ENCODE measurements at places on chromosomes 1 and 21. TPM values are rescaled to one million over a fixed set of nuclear protein-coding genes. Genes with fewer than 3 reads are reported as not detected.

DNA sequence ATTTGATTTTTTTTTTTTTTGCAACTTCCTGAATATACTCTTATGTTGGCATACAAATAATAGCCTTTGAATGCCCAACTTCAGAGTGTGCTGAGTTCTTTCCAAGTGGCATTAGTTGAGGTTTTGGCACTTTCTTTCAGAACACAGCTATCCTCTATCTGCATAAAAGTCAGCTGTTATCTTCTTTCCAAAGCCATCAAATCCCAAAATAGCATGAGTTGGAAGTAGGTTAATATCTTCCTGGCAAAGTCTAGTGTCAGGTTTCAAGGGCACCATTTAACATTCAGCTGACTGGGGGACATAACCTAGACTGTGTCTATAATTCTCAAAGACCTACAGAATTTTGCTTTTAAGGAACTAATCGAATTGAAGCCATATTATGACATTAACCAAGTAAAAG is 223.9 kb downstream of the PLPP3 start:
- peak overlapping the region; percentile 16 for H3K4me3 ChIP-seq
- no peaks in the 10 kb centered on the region for H3K36me3 ChIP-seq
- no peaks in the 10 kb centered on the region for H3K27me3 ChIP-seq
- H3K27ac ChIP-seq, result peak overlapping the region; percentile 94

DNA sequence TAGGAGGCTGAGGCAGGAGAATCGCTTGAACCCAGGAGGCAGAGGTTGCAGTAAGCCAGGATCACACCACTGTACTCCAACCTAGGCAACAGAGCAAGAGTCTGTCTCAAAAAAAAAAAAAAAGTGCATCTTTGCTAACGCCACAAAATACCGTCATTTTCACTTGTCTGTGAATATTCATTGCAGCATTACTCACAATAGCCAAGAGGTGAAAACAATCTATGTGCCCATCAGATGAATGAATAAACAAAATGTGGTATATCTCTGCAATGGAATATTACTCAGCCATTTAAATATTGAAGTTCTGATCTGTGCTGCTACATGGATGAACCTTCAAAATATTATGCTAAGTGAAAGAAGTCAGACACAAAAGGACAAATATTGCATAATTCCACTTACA is 7.9 kb upstream of the TIAM1 start:
- no peaks in the 10 kb centered on the region for H3K36me3 ChIP-seq
- no peak for DNase-seq
- no peaks in the 10 kb centered on the region for H3K4me1 ChIP-seq
- H3K27ac ChIP-seq, result no peak overlapping the region
- no peaks in the 10 kb centered on the region for H3K27me3 ChIP-seq
- no peak overlapping the region for H3K4me3 ChIP-seq

- no peaks in the 10 kb centered on the region for H3K27me3 ChIP-seq
- no peaks in the 10 kb centered on the region for H3K4me1 ChIP-seq
- no peak for DNase-seq
- no peak overlapping the region for H3K4me3 ChIP-seq
- H3K36me3 ChIP-seq, result no peaks in the 10 kb centered on the region
Observed at GRCh38 chr1:162997499-162998285, 71.5 kb upstream of the RGS4 start.

- no peak overlapping the region for H3K27ac ChIP-seq
- no peaks in the 10 kb centered on the region for H3K36me3 ChIP-seq
- H3K4me3 ChIP-seq, result no peak overlapping the region
- DNase-seq, result no peak
- no peaks in the 10 kb centered on the region for H3K4me1 ChIP-seq
Observed at GRCh38 chr1:153272186-153272585, 12.7 kb downstream of the LORICRIN start.

DNA sequence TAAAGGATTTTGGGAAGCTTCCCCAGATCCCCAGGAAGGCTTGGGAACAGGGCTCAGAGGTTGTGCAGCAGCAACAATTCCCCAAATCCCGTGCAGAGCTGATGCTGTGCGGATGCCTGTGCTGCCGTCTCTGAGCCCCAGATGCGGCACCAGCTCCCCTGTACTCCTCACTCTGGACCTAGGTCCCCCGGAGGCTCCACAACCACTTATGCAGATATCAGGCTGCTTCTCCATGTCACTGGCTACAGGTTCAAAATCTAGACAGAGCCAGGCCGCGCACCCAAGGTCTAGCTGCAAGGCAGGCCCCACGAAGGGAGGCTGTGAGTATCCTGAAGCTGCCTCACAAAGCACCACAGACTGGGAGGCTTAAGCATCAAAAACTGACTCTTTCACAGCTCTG is 81.6 kb downstream of the PDE9A start:
- H3K27ac ChIP-seq, result no peak overlapping the region
- DNase-seq, result no peak
- peaks cover 15% of the 10 kb centered on the region for H3K27me3 ChIP-seq
- H3K36me3 ChIP-seq, result no peaks in the 10 kb centered on the region
- peaks cover 8% of the 10 kb centered on the region for H3K4me1 ChIP-seq

- no peak overlapping the region for H3K27ac ChIP-seq
- H3K27me3 ChIP-seq, result no peaks in the 10 kb centered on the region
- H3K4me3 ChIP-seq, result no peak overlapping the region
- no peak for DNase-seq
- no peaks in the 10 kb centered on the region for H3K4me1 ChIP-seq
Observed at GRCh38 chr1:41118645-41119044, 97.1 kb upstream of the SLFNL1 start.

GRCh38 chr1:246800756-246801155 is 76.5 kb downstream of the SCCPDH start:
- H3K27me3 ChIP-seq, result no peaks in the 10 kb centered on the region
- peaks cover 11% of the 10 kb centered on the region for H3K4me1 ChIP-seq
- no peak overlapping the region for H3K4me3 ChIP-seq
- H3K36me3 ChIP-seq, result no peaks in the 10 kb centered on the region
- DNase-seq, result no peak

DNA sequence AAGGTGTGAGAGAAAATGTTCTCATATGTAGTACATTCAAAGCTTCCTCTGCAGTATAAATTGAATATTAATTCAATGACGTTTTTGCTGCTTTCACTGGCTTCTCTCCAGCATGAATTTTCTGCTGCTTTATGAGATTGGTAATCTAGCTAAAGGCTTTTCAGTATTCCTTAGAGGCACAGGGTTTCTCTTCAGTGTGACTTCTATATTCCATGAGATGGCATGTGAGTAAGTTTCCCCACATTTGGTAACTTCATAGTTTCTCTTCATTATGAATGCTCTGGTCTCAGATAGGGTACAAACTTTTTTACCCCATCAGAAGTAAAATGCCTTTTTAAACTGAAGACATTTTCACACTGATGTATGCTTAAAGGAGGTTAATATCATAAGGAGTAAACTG is 10.4 kb upstream of the KLF18 start:
- no peak overlapping the region for H3K27ac ChIP-seq
- no peak for DNase-seq
- no peaks in the 10 kb centered on the region for H3K36me3 ChIP-seq
- H3K4me1 ChIP-seq, result no peaks in the 10 kb centered on the region
- peaks cover 17% of the 10 kb centered on the region for H3K27me3 ChIP-seq

GRCh38 chr1:31961536-31961935 is 23.4 kb upstream of the PTP4A2 start:
- H3K36me3 ChIP-seq, result no peaks in the 10 kb centered on the region
- no peak overlapping the region for H3K27ac ChIP-seq
- no peak overlapping the region for H3K4me3 ChIP-seq
- no peak for DNase-seq
- H3K27me3 ChIP-seq, result no peaks in the 10 kb centered on the region

GLUL gene
- total RNA-seq, result 1,167 TPM

NBPF4 gene
- total RNA-seq, result not detected

LDLRAD1 gene
- not detected for total RNA-seq

All from psoas muscle (tissue), 8 donors.